ENCODE measurements at places on chromosomes 5 and 9.
A peak's percentile ranks its signal among the peaks of the same experiment; 100 is the strongest.

DNA sequence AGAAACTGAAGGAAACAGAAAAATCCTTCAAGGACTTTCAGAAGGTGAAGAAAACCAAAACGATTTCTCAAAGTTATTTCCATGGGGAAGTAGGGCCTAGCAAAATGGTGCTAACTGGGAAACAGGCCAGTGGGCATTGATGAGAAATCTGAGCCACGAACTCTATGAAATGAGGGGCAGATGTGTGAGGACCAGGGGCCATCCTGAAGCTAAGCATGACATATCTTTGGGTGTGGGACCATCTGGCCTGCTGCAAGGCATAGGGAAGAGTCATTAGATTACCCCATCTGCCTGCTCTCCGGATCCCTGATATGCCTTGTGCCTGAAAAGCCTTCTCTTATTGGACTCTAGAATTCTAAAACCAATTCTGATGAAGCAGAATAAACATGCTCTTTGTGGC lies 143.8 kb downstream of the PALM2AKAP2 start:
- peaks cover 3% of the 10 kb centered on the region for H3K36me3 ChIP-seq
- no peak overlapping the region for H3K27ac ChIP-seq
- peaks cover 9% of the 10 kb centered on the region for H3K27me3 ChIP-seq
- DNase-seq: no peak

DNA sequence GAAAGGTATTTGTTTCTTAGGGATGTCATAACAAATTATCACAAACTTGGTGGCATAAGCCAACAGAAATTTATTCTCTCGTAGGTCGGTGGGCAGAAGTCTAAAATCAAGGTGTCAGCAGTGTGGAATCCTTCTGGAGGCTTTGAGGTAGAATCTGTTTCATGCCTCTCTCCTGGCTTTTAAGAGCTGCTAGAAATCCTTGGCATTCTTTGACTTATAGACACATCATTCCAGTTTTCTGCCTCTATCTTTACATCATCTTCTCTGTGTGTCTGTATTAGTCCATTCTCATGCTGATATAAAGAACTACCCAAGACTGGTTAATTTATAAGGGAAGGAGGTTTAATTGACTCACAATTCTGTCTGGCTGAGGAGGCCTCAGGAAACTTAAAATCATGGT lies 488.1 kb upstream of the PAPPA start:
- no peaks in the 10 kb centered on the region for H3K4me1 ChIP-seq
- H3K36me3 ChIP-seq: no peaks in the 10 kb centered on the region
- no peak overlapping the region for H3K27ac ChIP-seq

GRCh38 chr9:137296670-137297664 lies 5.1 kb downstream of the NRARP start:
- H3K27me3 ChIP-seq: peaks cover 88% of the 10 kb centered on the region
- H3K27ac ChIP-seq: no peak overlapping the region
- peak overlapping the region; percentile 44 for H3K4me3 ChIP-seq
- H3K4me1 ChIP-seq: peaks cover 22% of the 10 kb centered on the region
- DNase-seq: no peak
- peaks cover 1% of the 10 kb centered on the region for H3K36me3 ChIP-seq

- no peak overlapping the region for H3K27ac ChIP-seq
- H3K4me1 ChIP-seq: no peaks in the 10 kb centered on the region
- no peaks in the 10 kb centered on the region for H3K27me3 ChIP-seq
- DNase-seq: no peak
- no peak overlapping the region for H3K4me3 ChIP-seq
Observed at GRCh38 chr5:124823380-124823779, 76.9 kb upstream of the ZNF608 start.

- H3K27ac ChIP-seq: no peak overlapping the region
- DNase-seq: no peak
- no peaks in the 10 kb centered on the region for H3K36me3 ChIP-seq
Observed at GRCh38 chr5:165003283-165003682, 1497.9 kb downstream of the MAT2B start.

DNA sequence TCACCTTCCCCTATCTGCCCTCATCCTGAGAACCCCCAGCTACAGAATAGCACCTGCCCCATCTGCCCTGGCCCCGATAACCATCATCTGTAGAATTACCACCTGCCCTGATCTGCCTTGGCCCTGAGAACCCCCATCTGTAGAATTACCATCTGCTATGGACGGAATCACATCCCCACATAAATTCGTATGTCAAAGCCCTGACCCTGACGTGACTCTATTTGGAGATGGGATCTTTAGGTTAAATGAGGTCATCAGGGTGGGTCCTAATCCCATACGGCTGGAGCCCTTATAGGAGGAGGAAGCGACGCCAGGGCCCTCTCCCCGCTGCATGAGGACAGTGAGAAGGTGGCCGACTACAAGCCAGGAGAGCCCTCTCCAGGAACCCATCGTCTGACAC lies 32.6 kb downstream of the SARDH start:
- no peaks in the 10 kb centered on the region for H3K36me3 ChIP-seq
- no peak for DNase-seq
- H3K27me3 ChIP-seq: peaks cover 46% of the 10 kb centered on the region
- peaks cover 44% of the 10 kb centered on the region for H3K4me1 ChIP-seq
- no peak overlapping the region for H3K27ac ChIP-seq

GRCh38 chr5:155850370-155850769 lies 476.6 kb upstream of the SGCD start:
- no peaks in the 10 kb centered on the region for H3K27me3 ChIP-seq
- H3K4me1 ChIP-seq: no peaks in the 10 kb centered on the region
- no peak overlapping the region for H3K27ac ChIP-seq
- no peak overlapping the region for H3K4me3 ChIP-seq
- H3K36me3 ChIP-seq: no peaks in the 10 kb centered on the region

DNA sequence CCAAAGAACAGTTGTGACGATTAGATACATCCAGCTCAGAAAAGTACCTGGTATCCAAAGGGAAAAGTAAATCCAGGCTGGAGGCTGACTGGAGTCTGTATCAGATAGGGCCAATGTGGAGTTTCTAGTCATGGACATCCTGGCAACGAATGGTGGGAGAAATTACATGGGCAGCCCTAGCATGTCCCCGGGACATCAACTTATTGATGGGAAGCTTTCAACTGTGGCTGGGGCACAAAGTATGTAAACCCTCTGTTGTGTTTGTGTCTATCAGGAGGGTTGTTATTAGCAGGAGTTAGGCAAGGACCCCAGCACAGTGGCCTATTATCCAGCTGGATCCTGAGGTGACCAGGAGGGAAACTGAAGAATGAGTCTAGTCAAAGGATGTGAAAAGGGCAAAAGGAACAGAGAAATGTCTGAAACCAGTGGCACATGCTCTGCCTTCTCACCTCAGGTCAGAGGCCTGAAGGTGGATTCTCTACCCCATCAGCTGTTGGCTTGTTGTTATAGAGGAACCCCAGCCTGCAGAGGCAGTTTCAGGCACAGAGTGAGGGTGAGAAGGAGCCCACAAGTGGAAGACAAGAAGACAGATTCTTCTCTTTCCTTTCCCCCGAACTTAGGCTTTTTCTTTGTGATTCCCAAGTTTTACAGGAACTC lies 19.9 kb downstream of the IFNW1 start:
- no peak overlapping the region for H3K4me3 ChIP-seq
- DNase-seq: no peak
- H3K36me3 ChIP-seq: no peaks in the 10 kb centered on the region
- H3K4me1 ChIP-seq: no peaks in the 10 kb centered on the region
- peaks cover 34% of the 10 kb centered on the region for H3K27me3 ChIP-seq

DNA sequence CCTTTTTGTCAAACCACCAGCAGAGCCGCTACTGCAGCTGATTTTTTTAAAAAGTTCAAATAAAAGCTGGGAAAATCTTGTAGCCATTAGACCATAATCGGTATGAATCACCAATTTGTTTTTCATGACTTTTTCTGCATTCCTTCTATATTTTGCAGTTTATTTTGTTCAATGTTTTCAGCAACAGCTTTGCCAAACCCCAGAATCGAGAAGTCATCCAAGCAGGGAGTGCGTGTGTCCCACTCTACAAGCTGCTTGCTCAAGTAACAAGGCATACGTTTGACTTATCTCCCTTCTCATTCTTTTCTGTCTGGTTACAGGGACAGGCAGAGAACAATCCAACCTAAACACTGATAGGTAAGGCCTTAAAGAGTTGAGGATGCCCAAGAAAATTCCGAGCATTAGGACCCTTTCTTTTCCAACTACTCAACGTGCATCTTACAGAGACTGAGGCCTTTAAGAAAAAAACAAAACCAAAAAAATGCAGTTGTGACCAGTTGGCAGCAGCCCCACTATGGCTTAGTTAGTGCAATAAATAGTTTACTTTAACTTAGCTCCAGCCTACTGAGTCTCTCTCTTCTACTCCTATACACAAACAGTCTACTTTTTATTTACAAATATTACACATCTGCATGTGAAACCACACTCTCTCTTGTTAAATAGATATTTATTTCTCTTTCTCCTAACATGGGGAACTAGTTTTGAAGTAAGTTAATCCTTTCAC lies 134.7 kb upstream of the SLIT3 start:
- no peaks in the 10 kb centered on the region for H3K4me1 ChIP-seq
- H3K27me3 ChIP-seq: peaks cover 10% of the 10 kb centered on the region
- H3K36me3 ChIP-seq: no peaks in the 10 kb centered on the region
- DNase-seq: no peak

DNA sequence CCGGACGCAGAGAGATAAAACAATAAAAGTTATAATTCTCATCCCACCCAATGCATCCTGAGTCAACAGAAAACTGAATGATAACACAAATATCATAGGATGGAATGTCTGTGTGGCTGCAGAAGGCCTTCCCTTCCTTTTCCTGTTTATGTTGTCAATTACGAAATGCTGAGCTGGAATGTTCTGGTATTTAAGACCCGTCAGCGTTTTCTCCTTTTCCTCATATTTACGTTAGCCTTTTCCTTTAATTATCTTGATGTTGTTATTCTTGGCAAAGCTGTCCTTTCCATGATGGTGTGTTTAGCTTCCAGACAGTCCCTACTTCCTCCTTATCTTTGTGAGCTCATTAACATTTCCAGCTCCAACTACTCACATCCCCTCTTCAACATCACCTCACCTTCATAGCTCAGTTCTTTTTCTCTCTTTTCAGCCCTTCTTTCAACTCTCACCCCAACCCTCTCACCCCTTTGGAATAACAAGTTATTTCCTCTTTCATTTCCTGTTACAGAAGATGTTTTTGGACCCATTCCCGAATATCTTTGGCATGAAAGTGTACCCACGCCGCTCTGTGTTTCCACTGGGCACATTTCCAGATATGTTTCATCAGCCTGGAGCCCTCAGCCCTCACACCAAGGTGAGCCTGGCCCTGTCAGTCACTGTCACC lies 221.6 kb downstream of the NR2F1-AS1 start:
- H3K4me3 ChIP-seq: no peak overlapping the region
- DNase-seq: no peak
- H3K27me3 ChIP-seq: no peaks in the 10 kb centered on the region
- H3K4me1 ChIP-seq: no peaks in the 10 kb centered on the region
- no peak overlapping the region for H3K27ac ChIP-seq

GRCh38 chr5:158765407-158765806 lies 334.3 kb downstream of the EBF1 start:
- DNase-seq: no peak
- no peaks in the 10 kb centered on the region for H3K27me3 ChIP-seq
- no peaks in the 10 kb centered on the region for H3K36me3 ChIP-seq
- H3K4me3 ChIP-seq: no peak overlapping the region
- H3K27ac ChIP-seq: no peak overlapping the region

DNA sequence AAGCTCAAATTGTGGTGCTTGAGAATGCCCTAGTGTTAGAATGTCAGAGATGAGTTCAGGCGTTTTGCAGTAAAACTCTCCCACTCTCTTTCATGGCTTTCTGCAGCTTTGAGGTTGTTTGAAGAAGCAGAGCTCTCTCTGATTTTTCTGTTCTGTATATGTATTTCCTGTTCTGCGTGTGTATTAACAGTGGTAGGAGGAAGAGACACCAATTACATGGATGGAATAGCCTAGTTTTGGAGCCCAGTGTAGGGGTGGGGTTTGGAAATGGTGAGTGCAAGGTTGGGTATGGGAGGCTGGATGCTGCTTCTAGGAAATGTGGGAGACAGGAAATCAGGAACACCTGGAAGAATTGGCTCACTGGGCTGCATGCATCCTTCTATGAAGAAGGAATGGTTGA lies 12.4 kb downstream of the LARP1 start:
- peaks cover 11% of the 10 kb centered on the region for H3K36me3 ChIP-seq
- peaks cover 62% of the 10 kb centered on the region for H3K4me1 ChIP-seq
- DNase-seq: no peak
- H3K27me3 ChIP-seq: no peaks in the 10 kb centered on the region

- DNase-seq: peak; percentile 61
- no peaks in the 10 kb centered on the region for H3K27me3 ChIP-seq
- H3K36me3 ChIP-seq: no peaks in the 10 kb centered on the region
- H3K4me1 ChIP-seq: no peaks in the 10 kb centered on the region
- no peak overlapping the region for H3K4me3 ChIP-seq
Observed at GRCh38 chr5:168114444-168115017, 176.9 kb upstream of the WWC1 start.

DNA sequence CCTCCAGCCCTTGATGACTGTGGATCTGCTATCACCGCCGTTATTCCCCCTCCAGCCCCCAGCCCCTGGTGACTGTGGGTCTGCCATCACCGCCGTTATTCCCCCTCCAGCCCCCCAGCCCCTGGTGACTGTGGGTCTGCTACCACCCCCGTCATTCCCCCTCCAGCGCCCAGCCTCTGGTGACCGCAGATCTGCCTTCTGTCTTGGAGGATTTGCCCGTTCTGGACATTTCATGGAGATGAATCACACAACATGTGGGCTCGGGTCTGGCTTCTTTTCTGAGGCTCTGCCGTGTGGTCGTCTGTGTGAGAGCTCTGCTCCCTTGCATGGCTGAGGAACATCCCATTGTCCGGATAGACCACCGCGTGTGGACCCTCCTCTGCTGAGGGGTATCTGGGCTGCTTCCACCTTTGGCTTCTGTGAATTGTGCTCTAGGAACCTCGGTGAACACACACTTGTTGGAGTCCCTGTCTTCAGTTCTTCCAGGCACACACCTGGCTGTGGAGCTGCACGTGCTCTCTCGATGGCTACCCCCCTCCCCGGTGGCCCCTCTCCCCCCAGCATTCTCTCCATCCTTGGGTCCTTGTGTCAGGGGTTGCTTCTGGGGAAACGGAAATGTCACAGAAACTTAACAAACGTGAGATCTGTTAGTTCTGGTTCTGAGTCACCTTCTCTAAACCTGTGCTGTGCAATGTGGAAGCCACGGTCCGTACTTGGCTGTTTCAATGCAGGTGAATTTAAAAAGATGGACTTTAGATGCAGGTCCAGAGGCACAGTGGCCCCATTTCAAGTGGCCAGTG lies 105.3 kb upstream of the COL5A1 start:
- H3K4me3 ChIP-seq: no peak overlapping the region
- no peaks in the 10 kb centered on the region for H3K36me3 ChIP-seq
- H3K4me1 ChIP-seq: no peaks in the 10 kb centered on the region
- DNase-seq: no peak
- no peaks in the 10 kb centered on the region for H3K27me3 ChIP-seq
- H3K27ac ChIP-seq: no peak overlapping the region

- no peak for DNase-seq
- H3K4me1 ChIP-seq: peaks cover 19% of the 10 kb centered on the region
- H3K27ac ChIP-seq: no peak overlapping the region
- H3K36me3 ChIP-seq: no peaks in the 10 kb centered on the region
- H3K27me3 ChIP-seq: no peaks in the 10 kb centered on the region
Observed at GRCh38 chr5:160657622-160658458, 194.2 kb downstream of the ATP10B start.

DNA sequence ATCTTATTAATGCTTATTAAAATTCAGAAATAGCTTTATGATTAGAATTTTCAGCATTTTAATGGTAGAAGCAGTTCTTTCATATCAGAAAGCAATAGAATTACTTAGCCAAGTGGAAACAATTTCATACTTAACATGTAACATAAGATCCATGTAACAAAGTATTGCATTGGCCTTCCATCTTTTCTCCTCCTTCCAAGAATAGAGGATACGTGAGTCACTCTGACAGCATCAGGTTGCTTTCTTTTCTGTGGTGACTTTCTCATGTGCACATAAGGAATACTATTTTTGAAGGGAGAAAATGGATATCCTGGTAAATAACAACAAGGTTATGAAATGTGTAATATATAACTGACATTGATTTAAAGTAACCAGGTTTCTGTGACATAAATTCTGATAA lies 272.2 kb downstream of the ANXA1 start:
- no peak overlapping the region for H3K27ac ChIP-seq
- H3K27me3 ChIP-seq: no peaks in the 10 kb centered on the region
- no peak for DNase-seq
- H3K36me3 ChIP-seq: no peaks in the 10 kb centered on the region
